ENCODE measurements at places on chromosomes 6 and 20.
A peak's percentile ranks its signal among the peaks of the same experiment; 100 is the strongest.

- DNase-seq, result peak; percentile 65
Measured at GRCh38 chr6:41940759-41941279, 789 bp downstream of the CCND3 start.

DNA sequence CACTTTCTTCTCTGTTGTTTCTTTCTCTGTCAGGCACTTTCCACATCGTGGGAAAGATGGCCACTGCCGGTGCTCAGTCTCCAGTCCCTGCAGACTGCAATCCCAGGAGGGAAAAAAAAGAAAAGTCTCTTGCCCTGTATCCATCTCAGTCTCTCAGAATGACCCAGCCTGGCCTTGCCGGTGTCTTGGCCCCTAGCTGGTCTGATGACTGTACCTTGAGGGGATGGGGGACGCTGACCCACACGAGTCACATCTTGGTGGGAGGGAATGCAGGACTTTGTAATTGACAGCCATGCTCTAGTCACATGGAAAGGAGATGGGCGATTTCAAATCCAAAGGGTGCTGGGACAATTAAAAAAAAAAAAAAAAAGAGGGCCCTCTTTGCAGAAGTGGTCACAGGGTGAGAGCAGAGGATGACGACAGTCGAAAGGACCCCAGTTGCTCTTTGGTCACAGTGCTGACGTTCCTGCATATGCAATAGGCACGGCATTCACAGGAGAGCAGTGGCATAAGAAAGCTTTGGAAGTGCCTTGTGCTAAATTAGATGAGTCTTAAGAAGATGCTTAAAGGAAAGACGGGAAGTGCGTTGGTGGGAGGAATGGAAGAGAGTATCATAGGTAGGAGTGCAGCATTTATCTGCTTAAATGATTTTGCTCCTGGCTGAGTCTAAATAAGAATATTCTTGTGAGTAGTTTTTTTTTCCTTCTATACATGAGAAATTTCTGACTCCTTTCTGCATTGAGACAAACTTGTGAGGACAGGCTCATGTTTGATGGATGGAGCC, 63.9 kb upstream of the AKAP12 start:
- DNase-seq, result no peak

- peak; percentile 48 for DNase-seq
Measured at GRCh38 chr6:16760516-16761470, at the start of gene ATXN1. TSS of gene ATXN1 (minus strand) at chr6:16761460.

DNA sequence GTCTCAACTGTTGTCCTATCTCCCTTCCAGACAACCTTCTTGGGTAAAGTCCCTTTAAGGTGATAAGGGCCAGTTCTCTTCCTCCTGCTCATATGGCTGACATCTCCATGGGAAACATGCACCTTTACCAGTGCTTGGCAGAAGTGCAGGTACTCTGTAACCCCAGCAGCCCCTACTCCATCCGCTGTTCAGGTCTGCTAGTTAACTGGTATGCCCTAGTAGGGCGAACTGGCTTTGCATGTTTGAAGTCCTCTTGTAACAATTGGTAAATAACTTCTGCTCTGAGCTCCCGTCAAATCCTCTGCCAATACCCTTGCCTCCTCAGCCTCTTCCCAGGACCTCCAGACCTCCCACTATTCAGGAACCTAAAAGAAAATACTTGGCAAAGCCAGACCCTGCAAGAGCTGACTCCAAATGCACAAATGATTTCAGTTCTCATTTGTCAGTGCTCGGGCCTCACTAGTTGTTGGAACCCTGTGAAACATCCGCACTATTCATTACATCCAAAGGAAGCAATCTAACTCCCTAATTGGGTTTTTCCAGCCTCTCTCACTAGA, 703.7 kb downstream of the MAFB start:
- DNase-seq, result no peak

GRCh38 chr6:111967131-111967530, 86.8 kb upstream of the CCN6 start:
- DNase-seq, result no peak

GRCh38 chr20:12762725-12763124, 246.0 kb upstream of the SPTLC3 start:
- peak; percentile 81 for DNase-seq

- no peak for DNase-seq
Measured at GRCh38 chr6:154462425-154462824, 48.1 kb downstream of the CNKSR3 start.

DNA sequence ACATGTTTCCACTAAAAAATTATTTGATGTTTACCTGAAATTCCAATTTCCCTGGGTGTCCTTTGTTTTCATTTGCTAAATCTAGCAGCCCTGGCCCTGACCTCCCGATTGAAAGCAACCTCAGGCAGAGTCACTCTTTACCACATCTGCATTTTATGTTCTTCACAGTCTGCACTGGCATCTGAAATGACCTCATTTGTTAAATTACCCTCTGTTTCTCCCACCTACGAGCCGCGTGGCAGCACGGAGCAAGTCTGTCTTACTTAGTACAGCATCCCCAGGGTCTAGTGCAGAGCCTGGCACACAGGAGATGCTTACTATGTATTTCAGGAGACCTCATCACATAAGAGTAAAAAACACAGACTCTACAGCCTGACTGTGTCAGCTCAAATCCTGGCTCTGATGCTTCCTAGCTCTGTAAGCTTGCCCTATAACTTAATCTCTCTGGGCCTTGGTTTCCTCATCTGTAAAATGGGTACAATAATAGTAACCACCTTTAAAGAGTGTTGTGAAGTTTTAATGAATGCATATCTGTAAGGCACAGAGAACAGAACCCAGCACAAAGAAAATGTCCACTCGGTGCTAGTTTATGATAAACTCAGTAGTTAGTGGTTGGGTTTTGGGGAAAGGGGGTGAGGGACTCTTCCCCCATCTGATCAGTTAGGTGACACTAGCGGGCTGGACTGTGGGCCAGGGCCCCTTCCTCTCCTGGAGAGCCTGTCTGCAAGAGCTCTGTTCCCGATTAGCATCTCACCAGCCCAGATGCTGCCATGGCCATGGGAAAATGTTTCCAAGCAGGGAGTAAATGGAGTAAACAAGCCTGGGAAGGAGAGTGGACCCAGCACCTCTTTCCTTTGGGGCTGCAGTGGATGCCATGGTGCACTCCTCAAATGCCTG, 88.2 kb downstream of the PREX1 start:
- no peak for DNase-seq

GRCh38 chr6:41656002-41656691, 17.9 kb downstream of the MDFI start:
- DNase-seq, result peak; percentile 38

- peak; percentile 86 for DNase-seq
Measured at GRCh38 chr20:20297181-20297580, 70.7 kb upstream of the INSM1 start.

Data from NCI-H146 (cell line).